Activated CD4-positive, alpha-beta T cell treated with anti-CD3 and anti-CD28 coated beads, Interleukin-2, amount 50 U/mL, for 24 hours (primary cell): ENCODE measurements at places on chromosomes 12 and 14.

DNA sequence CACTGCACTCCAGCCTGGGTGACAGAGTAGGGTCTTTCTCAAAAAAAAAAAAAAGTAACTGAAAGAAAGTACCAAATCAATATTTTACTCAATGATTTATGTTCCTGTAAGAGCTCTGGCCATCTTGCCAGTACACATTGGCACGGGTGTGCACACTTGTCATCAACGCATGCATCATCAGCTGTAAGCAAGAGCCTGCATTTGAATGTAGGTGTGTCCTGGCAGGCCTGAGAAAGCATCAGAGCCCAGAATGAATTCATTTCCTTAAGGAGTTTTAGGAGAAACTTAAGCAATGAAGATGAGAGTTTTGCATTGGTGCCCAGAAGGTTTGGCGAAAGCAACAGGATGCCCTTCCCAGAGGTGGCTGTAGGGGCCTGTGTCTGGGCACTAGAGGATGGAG, 88.5 kb upstream of the FZD10 start:
- no peak for DNase-seq

- no peak for DNase-seq
Observed at GRCh38 chr14:58082011-58082410, 70.0 kb downstream of the ARMH4 start.

GRCh38 chr14:61512026-61512834, 183.1 kb upstream of the HIF1A start:
- DNase-seq = no peak

DNA sequence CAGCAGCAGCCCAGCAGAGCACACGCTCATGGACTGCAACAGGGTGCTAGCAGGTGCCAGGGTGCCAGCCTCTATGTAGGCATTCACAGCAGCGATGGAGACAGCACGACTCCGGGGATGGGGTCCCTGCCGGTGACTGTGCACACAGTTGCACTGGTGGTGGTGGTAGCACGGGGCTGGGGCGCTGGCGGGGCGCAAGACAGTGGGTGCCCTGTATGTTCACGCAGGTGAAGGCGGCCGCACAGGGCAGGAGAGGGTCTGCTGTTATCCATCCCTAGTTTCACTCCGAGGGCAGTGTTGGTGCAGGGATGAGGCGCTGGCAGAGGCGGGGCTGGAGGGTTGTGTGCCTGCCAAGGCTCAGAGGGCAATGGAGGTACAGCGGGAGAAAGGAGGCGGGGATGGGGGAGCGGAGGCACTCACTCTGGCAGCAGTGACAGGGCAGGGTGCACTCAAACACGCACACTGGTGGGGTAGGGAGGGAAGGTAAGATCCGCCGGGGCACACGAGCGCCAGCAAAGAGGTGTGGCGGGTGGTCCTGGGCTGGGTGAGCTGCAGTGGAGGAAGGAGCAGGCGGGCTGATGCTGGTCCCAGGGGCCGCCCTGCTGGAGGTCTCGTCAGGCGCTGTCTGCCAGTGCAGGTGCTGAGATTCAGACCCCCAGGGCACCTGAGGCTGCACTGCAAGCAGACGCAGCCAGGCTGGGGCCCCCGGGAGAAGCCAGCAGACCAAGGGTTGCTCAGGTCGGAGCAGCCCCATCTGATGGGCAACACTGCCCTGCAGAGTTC, 76.7 kb downstream of the GALC start:
- DNase-seq = no peak

- no peak for DNase-seq
Observed at GRCh38 chr12:54723379-54724256, 75.5 kb upstream of the DCD start.

DNA sequence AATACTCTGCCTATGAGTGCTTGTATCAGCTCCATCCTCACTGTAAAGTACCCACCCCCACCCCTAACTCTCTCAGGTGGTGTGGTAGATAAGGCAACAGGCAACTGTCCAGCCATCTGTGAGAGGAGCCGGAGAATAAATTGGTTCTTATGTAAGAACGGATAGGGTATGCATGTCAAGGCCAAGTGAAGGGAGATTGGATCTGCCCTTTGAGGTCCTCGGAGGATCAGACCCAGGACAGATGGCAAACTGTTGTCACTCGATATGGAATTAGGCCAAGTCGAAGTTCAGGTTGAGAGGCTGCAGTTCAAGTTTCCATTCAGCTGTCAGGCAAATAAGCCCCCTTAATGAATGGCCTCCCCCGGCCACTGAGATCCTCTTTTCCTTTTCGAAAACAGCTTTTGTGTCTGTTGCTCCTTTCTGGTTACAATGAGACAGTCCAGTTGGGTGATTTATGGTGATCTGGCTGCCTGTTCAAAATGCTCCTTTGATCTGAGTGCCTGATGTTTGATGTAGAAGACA, 120.3 kb downstream of the VRK1 start:
- DNase-seq = no peak

GRCh38 chr12:43237238-43237879, 314.6 kb downstream of the ADAMTS20 start:
- DNase-seq = no peak

DNA sequence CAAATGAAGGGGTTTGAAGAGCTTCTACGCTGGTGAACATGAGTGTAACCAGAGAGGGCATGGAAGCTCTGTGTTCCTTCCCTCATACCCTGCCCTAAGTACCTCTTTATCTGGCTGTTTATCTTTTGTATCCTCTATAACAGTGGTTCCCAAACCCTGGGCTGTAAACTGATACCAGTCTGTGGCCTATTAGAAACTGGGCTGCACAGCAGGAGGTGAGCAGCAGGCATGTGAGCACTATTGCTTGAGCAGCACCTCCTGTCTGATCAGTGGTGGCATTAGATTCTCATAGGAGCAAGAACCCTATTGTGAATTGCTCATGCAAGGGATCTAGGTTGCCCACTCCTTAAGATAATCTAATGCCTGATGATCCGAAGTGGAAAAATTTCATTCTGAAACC, 172.9 kb upstream of the AVPR1A start:
- DNase-seq = no peak

- no peak for DNase-seq
Observed at GRCh38 chr14:92759679-92760523, 11.5 kb upstream of the LGMN start.

GRCh38 chr14:86779416-86779815, 1213.6 kb downstream of the GALC start:
- DNase-seq = no peak

DNA sequence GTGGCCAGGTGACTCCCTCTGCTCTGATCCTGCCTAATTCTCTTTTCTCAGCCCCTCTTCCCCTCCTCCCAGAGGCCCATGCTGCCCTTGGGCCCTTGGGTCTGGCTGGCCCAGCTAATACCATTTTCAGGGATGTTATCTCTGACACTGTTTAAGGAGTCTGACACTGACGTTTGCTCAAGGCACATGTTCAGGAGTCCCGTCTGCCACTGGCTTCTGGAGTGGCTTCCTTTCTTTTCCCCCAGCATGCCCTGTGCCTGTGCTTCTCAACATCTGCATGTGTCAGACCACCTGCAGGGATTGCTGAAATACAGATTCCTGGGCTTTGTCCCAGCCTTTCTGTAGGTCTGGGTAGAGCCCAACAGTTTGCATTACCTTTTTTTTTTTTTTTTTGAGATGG, 128.9 kb downstream of the BCL11B start:
- no peak for DNase-seq

- DNase-seq = no peak
Observed at GRCh38 chr12:5429741-5430557, 2.0 kb upstream of the NTF3 start.

- DNase-seq = no peak
Observed at GRCh38 chr14:78329371-78329770, 159.2 kb downstream of the NRXN3 start.

GRCh38 chr14:62988967-62989366, 56.3 kb downstream of the KCNH5 start:
- no peak for DNase-seq

DNA sequence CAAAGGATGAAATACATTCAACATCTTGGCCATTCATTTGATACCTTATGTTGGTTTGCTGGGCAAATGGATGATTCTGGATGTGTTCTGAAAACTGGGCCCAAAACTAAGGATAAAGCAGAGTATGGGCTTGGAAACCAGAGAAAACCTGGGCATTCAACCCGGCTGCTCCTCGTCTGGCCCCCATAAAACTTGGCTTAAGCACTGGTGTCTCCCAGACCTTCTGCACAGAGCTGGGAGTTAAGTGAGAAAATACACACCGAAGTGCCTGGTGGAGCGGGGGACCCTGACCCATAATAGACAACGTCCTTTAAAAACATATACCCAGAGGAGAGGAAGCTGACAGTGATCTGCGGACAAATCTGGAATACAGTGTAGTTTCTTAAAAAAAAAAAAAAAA, 112.5 kb downstream of the FOXN3 start:
- DNase-seq = no peak
